Activated T-cell treated with anti-CD3 and anti-CD28 coated beads, Interleukin-2, amount 50 U/mL, for 4 hours (primary cell): ENCODE measurements at places on chromosomes 6 and 20. TPM values are rescaled to one million over a fixed set of nuclear protein-coding genes. Genes with fewer than 3 reads are reported as not detected.

GRCh38 chr6:3398165-3398562 lies 58.7 kb downstream of the SLC22A23 start:
- DNase-seq, result no peak

- no peak for DNase-seq
Observed at GRCh38 chr6:43127180-43127579, 43.9 kb upstream of the SRF start.

DNA sequence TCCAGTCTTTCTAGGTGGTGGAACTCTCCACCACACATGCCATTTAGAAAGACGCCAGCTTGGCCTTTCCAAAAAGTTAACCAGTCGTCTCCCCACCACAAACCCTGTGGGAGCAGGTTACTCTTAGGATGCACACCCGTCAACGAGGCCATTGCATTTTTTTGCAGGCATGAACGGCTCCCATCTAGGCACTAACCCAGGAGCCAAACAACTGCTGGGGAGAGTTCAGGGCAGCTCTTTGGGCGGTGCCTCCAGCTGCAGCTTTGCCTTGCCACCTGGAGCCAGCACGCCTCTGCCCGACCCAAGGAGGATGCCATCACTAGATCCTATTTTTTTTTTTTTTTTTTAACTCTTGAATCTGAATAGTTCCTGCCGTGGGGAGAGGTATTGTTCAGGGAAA lies 39.9 kb downstream of the TBC1D7 start:
- no peak for DNase-seq

- DNase-seq, result no peak
Observed at GRCh38 chr20:37902504-37903313, at the start of gene VSTM2L. TSS of gene VSTM2L (plus strand) at chr20:37903127. CDS start at chr20:37903351, 224 bp downstream.

- no peak for DNase-seq
Observed at GRCh38 chr6:7414811-7415210, 25.2 kb downstream of the RIOK1 start.

DNA sequence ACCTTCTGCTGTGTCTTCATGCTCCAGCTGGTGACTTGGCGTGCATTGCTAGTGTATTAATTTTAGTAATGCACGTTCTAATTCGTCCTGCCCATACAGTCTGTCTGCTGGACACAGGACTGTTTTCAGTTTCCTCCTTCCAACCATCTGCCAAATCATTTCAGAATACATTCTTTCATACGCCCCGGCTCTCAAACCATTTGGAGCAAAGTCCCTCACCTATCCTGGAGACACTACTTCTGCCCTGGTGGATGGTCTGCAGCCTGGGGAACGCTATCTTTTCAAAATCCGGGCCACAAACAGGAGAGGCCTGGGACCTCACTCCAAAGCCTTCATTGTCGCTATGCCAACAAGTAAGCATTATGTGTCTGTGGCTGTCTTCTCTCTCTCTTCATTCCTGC lies 60.5 kb downstream of the FNDC1 start:
- DNase-seq, result no peak

- no peak for DNase-seq
Observed at GRCh38 chr6:33428224-33428965, 8.5 kb downstream of the SYNGAP1 start.

Gene ARMC12
- total RNA-seq, result not detected

Gene EBF4
- total RNA-seq, result 0.33 TPM

Gene TRIM40
- total RNA-seq, result not detected

GRCh38 chr6:70423189-70424134 lies 10.2 kb downstream of the FAM135A start:
- DNase-seq, result no peak

DNA sequence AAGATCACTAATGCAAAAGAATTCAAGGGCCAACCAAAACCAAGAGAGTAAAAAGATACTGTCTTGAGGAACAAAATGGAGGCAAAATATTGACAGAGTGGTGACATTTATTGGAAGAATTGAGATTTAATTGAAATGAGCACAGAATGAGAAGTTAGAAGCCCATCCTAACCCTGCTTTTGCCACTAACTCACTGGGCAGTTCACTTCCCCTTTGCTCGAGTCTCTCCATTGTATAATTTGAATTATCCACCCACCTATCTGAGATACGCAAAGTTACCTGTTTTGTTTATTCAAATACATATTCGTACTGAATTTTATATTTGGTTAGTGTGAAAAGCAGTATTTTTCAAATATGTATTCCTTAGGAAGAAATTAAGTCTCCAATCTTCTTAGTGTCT lies 204.5 kb upstream of the PRDM1 start:
- no peak for DNase-seq

DNA sequence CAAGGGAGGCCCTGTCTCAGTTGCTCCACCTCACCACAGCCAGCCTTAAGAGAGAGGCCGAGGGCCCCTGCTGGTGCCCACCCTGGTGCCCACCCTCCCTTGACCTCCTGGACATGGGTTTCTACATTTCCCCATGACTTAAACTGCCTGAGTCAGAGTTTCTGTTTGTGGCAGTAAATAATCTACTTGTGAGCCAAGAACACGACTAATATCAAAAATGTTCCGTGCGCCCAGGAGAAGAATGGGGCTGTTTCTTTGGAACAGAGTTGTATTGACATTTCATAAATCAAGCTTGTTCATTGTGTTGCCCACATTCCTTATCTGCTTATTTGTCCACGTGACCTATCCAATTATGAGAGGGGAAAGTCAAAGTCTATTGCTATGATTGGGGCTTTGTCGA lies 143.5 kb downstream of the ANKRD60 start:
- no peak for DNase-seq

GRCh38 chr20:19886661-19887288 lies 128.7 kb downstream of the RIN2 start:
- no peak for DNase-seq

- no peak for DNase-seq
Observed at GRCh38 chr20:10263385-10264165, 44.9 kb downstream of the SNAP25 start.

Gene ULBP3
- 0.63 TPM for total RNA-seq
